ENCODE measurements at places on chromosomes 11 and 22. TPM values are rescaled to one million over a fixed set of nuclear protein-coding genes. Genes with fewer than 3 reads are reported as not detected.
A peak's percentile ranks its signal among the peaks of the same experiment; 100 is the strongest.

DNA sequence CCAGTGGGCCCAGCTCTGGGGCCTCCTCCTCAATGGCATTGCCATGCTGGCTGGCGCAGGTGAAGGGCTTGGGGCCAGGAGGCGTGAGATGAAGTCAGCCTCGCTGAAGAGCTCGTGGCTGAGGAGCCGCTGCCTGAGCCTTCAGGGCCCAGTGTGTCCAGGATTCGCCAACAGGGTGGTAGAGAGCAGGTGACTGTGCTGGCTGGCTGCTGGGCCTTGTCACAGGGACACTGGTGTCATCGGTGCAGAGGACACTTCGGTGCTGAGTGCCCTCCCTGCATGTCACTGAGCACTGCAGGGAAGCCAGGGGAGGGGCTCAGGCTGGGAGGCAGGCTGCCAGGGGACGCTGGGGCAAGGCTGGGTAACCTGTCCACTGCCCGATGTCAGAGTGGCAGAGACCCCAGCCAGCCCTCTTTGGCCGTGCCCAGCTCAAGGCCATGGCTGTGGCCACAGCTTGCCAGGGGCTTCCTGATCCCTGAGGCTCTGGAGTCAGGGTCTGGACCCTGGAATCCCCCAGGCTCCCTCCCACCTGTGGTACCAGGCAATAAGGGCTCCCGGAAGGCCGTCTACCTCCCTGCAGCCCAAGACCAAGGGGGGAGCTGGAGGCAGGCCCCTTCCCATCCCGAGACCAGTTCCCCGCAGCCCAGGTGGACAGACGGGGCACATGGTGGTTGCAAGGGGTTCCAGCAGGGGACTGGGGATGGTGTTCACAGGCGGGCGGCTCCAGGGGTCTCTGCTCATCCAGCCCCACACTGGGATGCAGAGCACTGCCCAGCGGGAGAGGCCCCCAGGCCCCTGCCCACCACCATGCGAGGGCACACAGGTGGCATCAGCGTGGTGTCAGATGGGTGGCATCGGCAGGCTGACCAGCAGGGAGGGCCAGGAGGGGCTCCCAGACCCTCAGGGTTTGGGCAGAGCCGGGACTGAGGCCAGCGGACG, 63.9 kb downstream of the ARFGAP3 start:
- DNase-seq, result peak; percentile 70

DNA sequence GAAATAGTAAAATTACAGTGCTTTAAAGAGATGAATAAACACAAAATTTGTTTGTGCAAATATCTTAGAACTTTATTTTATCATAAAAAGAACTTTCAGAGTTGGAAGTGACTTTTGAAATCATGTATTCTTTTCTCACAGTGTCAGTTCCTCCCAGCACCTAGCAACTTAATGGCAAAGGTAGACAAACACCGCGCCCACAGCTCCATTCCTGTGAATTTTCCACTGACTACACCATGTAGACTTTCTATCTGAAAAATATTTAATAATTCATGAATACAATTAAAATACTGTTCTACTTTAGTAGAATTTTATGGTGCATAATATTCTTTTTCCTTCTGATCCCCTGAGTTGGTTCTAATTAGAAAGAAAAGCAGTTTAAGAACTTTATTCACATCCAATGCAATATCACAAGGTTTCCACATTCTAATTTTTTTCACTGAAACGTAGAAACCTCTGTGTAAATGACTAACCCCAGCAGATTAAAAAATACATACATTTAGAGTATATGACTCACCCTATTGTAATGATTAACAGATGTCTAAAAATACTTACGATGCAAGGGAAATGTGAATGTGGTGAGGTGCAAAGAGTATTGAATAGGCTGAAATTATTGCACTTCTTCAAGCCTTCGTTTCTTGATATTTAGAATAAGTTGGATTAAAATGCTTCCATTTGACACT, 218.2 kb upstream of the CCDC179 start:
- DNase-seq, result no peak

SLC22A8 gene
- not detected for total RNA-seq

DNA sequence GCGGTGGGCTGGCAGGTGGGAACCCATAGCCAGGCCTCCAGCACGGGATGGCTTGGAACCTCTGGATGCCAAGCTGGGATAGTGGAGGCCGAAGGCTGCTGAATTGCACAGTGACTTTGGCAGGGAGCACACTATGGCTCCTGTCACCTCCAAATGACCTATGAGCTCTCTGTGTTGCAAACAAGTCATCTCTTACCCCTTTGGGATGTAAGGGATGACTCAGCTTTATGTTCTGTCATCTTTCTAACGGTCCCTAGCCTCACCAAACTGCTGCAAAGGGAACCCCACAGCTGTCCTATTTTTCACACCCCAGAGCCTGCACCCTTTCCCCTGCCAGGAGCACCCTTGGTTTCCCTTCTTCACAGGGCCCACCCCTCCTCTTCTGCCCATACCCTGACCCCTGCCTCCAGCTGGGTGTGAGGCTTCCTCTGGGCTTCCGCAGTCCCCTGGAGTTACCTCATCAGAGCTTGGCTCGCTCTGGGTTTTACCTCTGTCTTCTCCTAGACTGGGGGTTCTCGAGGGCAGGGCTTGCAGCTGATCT, 2.7 kb upstream of the SCUBE1 start:
- DNase-seq, result no peak

- no peak for DNase-seq
Measured at GRCh38 chr11:20854215-20854955, 185.0 kb downstream of the NELL1 start.

DNA sequence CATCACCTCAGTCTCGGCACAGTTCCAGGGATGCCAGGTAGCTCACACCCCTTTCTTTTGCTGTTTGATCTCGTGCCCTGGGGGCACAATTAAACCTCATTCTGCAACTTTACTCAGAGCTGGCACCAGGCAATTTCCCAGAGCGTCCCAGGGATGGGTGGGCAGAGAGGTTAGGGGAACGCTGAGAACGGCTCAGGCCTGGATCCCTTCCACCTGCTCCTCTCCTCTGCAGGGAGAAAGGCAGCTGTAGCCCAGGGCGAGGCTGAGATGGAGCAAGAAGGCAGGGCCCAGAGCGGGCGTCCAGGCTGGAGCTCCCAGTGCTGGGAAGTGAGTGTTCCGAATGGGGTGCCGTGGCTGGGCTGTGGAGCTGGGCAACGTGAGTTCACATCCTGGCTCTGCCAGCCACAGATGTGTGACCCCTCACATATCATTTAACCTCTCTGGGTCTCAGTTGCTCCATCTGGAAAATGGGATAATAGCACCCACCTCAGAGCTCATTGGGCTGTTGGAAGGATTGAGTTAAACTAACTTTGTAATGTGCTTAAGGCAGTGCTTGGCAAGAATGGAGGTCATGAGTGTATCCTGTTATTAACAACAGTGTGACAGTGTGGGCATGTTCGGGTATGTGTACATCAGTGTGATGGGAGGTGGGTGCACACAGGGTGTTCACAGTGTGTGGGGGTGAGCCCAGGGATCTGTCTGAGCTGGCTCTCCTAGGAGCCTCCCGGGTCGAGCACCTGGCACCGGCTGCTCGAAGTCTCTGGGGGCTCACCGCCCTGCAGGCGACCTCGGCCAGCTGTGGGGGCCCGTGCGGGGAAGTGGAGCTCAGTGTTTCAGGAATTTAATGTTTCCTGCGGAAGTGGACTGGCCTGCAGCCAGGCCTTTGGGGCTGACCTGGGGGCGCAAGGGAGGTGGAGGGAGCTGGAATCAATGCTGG, 15.5 kb downstream of the OTUB1 start:
- peak; percentile 59 for DNase-seq

DNA sequence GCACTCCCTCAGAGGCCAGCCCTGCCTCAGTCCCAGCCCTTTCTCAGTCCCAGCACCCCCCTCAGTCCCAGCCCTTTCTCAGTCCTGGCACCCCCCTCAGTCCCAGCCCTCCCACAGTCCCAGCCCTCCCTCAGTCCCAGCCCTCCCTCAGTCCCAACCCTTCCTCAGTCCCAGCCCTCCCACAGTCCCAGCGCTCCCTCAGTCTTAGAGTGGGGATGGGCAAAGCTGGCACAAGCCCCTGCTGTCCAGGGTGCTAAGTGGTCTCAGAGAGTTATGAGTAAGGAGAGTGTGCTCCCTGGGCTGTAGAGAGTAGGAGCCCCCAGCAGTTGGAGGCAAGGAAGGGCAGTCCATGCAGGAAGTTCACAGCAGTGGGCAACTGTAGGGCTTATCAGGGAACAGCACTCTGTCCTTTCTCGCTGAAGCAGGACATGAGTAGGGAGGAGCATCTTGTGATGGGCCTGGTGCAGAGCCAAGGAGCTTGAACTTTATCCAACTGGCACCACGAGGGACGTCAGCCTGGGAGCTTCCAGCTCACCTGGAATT, 51.4 kb upstream of the CRYBB3 start:
- DNase-seq, result no peak

MIOX gene
- not detected for total RNA-seq
